ENCODE measurements at places on chromosomes 5 and 9.

- DNase-seq: no peak
These were observed 10.3 kb downstream of the HK3 start for GRCh38 chr5:176888865-176889165.

DNA sequence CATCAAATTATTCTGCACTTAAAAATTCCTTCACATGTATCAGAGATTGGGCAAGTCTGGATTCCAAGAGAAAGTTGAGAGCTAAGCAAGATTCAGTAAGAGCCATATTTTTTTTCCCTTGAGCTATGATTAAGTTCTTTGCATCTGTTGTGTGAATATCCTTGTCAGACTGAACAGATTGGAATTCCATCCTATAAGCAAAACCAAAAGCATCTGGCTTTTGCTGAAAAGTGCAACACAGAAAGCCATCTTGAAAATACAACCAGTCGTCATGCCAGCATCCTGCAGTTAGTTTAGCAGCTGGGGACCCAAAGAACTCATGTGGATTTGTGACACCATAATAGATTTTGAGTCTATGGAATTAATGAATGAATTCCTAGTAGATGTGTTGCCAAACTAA lies 316.9 kb downstream of the MTRR start:
- DNase-seq: no peak

GRCh38 chr9:19896161-19896560 lies 107.3 kb upstream of the SLC24A2 start:
- DNase-seq: no peak

GRCh38 chr9:13369431-13369830 lies 89.9 kb upstream of the MPDZ start:
- DNase-seq: no peak

- no peak for DNase-seq
These were observed 868.7 kb upstream of the CDH9 start for GRCh38 chr5:27906931-27907601.

- DNase-seq: no peak
These were observed 35.5 kb downstream of the CDK5RAP2 start for GRCh38 chr9:120544441-120544840.

GRCh38 chr5:111935009-111935408 lies 178.0 kb upstream of the NREP start:
- DNase-seq: no peak

DNA sequence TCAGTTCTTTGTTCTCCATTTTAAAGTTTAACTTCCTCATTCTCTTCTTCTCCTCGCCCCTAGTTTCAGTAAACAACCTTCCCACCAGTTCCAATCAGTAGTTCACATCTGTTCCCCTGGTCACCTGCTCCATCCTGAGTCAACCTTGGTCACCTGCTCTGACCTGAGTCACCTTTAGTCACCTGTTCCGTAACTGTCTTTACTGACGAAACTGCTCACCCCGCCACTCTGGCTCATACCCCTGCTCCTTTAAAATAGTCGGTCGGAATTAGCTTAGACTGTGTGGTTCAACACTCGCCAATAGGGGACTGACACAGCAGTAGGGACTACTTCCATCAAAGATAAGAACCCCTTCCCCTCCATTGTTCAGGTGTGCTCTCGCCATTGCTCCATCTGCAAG lies 76.3 kb upstream of the GPBP1 start:
- no peak for DNase-seq

GRCh38 chr9:15416880-15417279 lies 5.8 kb upstream of the SNAPC3 start:
- DNase-seq: peak; percentile 60

DNA sequence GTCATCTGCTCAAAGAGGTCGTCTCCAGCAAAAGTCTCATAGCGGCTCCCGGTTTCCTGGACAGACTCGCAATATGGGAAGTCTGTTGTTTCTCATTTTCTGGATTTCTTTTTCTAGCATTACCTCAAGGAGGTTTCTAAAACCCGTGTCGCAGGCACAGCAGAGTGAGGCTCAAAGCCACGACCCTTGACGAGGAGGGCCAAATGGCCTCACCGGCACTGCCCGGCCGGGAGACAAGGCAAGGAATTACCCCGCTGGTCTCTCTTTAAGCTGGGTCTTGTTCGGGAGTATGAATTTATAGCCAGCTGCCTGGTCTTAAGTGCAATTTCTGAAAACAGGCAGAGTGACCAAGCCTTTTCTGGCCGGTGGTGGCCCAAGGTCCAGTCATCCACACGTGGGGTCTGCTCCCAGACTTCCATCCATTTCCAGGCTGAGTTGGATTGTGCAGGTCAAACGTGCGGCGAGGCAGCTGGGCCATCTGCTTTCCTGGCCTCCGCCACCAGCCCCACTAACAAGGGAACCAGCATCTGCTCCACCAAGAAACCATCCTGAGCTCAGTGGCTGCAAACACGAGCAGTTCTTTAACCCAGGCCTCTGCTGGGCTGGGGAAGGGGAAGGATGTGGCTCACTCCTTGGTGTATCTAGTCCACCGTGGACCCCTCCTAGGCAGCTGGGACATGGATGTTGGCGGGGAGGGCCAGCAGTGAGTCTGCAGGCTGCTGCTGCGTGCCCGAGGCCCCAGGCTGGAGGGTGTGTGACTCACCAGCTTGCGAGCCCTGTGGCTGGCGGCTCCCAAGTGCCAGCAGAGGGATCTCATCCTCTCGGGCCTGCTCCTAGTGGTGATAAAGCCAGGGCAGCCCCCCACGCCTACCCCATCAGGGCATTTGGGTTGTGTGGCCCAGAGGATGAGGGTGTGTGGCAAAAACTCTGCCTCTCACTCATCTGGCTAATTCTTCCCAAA lies 55.6 kb upstream of the COL5A1 start:
- no peak for DNase-seq

DNA sequence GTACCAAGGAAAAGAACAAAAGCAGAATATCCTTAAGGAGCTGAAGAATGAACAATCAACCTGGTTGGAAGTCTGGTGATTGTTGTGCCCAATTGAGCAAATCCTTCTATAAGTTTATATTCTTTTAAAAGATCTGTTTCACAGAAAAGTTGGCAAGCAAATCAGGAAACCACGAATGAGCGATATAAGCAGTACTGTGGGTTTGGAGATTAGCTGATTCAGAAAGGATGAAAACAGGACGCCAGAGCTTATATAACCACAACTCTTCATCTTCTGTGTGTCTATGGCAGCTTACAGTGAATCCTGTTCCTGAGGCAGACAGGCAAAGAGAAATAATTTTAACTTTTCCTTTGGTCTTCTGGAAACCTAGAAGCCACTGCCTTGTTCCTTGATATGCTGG lies 61.7 kb downstream of the SLC38A9 start:
- DNase-seq: no peak

- DNase-seq: no peak
These were observed 57.6 kb downstream of the GRAMD2B start for GRCh38 chr5:126480824-126481223.

- DNase-seq: no peak
These were observed 40.4 kb upstream of the CRB2 start for GRCh38 chr9:123315635-123316034.

DNA sequence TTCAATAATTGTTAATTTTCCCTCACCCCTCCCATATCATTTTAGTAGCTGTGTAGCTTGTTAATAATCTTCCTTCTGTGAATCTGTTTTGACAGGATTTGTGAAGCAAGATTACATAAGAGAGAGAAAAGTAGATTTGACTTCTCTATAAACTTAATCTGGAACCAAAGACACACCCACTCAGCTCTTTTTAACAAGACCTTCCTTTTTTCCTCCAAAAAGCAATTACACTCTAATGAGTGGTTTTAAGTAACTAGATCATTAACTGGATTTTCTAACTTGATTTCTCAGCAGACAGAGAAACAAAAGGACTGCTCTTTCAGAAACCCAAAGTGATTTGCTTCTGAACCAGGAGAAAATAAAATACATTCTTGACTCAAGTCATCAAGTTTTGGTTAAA lies 21.9 kb downstream of the RFK start:
- no peak for DNase-seq

GRCh38 chr5:137023371-137023770 lies 475.8 kb downstream of the SPOCK1 start:
- no peak for DNase-seq

- no peak for DNase-seq
These were observed 103.4 kb downstream of the MED10 start for GRCh38 chr5:6274846-6275543.

GRCh38 chr9:124365036-124365435 lies 50.2 kb downstream of the PSMB7 start:
- DNase-seq: no peak

- DNase-seq: no peak
These were observed 469.2 kb upstream of the ZNF608 start for GRCh38 chr5:125215593-125215992.

DNA sequence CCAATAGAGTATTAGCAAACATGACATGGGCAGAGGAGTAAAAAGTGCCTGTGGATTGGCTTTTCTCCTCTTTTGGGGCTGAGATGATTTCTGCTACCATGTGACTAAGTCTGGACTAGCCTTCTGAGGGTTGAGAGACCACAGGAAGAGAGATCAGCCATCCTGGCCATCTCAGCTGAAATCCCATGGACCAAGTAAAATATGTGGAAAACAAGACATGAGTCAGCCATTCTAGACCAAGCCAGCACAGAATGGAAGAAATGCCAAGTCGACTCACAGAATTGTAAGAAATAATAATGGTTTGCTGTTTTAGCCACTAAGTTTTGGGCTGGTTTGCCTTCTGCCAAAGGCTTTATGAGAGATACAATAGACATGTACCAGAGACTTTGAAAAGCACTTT lies 377.8 kb downstream of the CHSY3 start:
- no peak for DNase-seq

DNA sequence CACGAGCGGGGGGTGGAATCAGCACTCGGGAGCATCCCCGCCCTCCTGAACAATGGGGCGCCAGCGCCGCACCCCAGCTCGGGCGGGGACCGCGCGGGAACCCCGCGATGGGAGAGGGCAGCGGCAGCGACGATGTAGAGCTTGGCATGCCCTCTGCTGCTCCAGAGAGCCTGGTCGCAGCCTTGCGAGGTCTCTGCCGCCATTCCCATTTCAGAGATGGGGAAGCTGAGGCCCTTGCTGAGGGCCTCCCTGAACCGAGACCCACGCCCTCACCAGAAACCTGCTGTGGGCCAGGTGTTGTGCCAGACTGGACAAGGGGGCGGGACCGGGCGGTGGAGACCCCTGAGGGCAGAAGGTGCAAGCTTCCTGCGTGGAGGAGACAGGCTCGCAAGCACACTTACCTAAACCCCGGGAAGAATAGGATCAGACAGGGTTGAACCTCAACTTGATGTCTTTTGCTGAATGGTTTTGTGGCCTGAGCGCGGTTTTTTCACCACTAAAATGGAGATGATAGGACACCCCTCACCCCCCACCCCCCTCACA lies 647 bp upstream of the MEGF9 start:
- no peak for DNase-seq

GRCh38 chr5:15807248-15807647 lies 307.3 kb downstream of the FBXL7 start:
- no peak for DNase-seq

- DNase-seq: no peak
These were observed 65.9 kb downstream of the DMRTA1 start for GRCh38 chr9:22512495-22512894.

DNA sequence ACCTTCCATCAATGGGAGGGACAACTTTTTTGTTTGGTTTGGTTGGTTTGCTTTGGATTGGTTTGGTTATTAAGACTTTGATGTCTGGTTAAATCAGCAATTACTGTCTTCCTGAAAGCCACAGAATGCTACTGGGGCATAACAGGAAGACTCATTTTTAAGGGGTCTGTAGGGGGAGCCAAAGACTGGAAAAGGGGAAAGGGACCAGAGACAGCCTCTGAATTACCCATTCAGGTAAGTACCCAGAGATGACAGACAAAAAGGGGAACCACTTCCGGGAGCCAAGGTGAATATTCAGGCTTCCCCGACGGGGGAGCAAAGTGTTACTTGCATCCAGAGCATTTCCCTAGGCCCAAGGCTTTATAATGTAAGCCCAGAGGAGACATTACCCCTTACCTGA lies 4.6 kb upstream of the FEM1C start:
- no peak for DNase-seq

GRCh38 chr9:127905788-127906191 lies 6.4 kb upstream of the ST6GALNAC6 start:
- peak; percentile 81 for DNase-seq

- no peak for DNase-seq
These were observed 1.4 kb downstream of the HDHD3 start for GRCh38 chr9:113375057-113376023.

GRCh38 chr9:14935106-14935751 lies 25.0 kb upstream of the FREM1 start:
- DNase-seq: no peak

GRCh38 chr9:134418354-134418753 lies 92.1 kb downstream of the RXRA start:
- DNase-seq: no peak

GRCh38 chr5:179420476-179420875 lies 75.2 kb upstream of the ADAMTS2 start:
- DNase-seq: no peak

DNA sequence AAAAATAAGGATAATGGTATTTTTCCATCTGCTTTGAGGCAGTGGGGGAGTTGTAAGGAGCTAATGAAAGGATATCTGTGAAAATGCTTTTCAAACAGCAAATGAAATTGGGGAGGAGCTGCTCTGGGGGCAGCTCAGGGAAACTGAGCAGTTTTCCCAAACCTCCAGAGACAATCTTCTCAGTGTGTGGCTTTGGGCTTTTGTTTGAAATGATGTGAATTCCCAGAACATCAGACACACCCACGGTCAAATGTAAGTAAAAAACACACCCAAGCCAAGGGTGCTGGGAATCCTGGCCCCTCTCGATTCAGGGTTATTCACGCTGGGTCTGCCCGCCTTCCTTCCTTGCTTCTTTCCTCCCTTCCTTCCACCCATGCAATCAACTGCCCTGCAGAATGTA lies 512.6 kb downstream of the BNC2 start:
- DNase-seq: no peak

- DNase-seq: no peak
These were observed 444.3 kb downstream of the ENC1 start for GRCh38 chr5:74196233-74196632.

GRCh38 chr9:109830545-109830944 lies 50.5 kb downstream of the PALM2AKAP2 start:
- DNase-seq: no peak

DNA sequence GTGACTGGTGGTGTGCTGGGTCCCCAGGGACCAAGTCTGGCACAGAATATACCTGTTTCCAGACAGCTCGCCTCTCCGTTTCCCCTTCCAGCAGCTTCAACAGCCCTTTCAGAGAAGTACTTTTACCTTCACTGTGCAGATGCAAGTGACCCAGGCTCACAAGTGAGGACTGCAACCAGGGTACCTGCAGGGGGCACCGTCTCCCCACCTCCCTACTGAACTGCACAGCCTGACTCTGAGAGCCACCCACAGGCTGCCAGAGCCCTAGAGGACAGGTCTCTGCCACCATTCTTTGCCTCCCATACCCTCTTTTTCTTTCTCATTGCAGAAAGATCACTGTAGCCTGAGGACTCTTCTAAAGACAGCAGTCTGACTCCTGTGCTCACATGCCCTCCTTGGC lies 15.4 kb downstream of the IL9 start:
- DNase-seq: no peak
